ENCODE measurements at places on chromosomes 1 and 21.

DNA sequence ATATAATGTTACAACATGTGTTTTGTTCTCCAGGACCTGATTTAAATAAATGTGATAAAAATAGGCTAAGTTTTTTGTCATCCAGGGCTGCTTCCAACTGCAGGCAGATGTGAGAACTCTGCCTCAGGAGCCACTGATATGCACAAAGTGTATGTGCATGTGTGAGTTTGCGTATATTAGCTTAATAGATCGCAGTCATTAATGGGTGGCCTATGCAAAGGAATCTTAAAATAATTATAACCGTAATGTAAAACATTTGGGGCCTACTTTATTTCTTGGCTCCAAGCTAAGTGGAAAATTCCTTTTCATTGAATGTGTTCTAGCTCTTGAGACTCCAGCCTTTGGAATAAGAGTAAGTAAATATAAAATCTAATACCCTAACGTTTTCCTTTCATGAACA is 16.8 kb downstream of the DHX9 start:
- no peak for DNase-seq

DNA sequence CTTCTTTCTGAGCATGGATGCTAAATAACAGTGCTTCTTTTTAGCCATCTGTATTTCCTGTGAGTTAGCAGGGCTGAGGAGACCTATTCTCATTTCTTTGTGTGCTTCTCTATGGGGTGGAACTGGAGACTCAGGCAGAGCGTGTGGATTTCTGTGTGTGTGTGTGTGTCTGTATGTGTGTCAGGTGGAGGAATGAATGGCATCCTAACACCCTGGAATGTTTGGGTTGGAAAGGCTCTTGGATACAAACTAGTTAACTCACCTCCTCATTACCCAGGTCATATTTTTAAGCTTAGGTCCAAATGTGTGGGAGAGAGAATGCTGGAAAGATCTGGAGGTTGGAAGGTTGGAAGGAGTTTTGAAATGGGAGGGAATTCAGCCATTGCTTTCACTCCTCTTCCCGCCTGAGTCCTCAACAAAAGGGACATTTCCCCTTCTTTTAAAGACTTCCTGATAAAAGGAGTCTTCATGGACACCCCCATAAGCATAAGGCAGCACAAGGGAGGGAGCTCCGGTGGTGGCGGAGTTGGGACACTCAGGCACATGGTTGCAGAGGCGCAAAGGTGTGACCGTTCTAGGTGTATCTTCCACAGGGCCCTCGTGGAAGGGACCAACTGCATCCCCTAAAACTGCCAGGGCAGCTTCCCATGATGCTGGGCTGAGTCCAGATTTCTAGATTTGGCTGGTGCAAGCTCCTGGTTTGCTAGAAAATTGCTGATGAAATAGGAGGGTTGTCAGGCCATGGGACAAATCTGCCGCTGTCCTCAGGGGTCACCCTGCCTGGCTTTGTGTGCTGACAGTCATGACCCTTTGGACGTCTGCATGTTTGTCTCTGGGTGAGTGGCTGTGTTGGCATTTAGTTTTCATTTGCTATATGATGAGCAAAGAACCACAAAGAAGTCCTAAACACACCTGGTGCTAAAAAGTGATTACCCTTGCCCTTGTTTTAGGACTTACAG is 37.6 kb downstream of the MTARC1 start:
- DNase-seq = no peak

GRCh38 chr1:89939693-89940438 is 55.0 kb upstream of the ZNF326 start:
- DNase-seq = no peak

DNA sequence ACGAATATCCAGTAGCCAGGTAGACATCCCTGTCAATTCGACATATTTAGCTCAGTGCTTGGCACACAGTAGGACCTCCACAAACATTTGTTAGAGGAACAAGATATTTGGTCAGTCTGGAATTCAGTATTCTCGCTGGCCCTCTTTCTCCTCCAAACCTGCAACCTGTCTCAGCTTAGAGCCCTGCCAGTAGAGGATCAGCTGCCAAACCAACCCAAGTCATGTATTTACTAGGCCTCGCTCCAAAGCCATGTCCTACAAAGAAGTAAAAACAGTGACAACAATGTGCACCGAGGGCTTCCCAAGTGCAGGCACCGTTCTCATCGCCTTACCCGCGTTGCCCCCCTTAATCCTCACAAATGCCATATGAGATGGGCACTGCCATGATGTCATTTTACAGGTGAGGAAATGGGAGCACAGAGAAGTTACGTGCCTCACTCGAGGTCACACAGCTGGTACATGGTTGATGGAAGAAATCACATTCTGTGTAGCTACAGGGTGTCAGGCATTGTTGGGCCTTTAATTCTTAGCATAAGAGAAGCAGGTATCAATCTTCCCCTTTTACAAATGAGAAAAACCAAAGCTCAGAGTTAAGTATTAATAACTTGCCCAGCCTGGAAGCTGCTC is 26.0 kb upstream of the CDCA8 start:
- no peak for DNase-seq

GRCh38 chr1:154863315-154864174 is 6.5 kb downstream of the KCNN3 start:
- DNase-seq = no peak

DNA sequence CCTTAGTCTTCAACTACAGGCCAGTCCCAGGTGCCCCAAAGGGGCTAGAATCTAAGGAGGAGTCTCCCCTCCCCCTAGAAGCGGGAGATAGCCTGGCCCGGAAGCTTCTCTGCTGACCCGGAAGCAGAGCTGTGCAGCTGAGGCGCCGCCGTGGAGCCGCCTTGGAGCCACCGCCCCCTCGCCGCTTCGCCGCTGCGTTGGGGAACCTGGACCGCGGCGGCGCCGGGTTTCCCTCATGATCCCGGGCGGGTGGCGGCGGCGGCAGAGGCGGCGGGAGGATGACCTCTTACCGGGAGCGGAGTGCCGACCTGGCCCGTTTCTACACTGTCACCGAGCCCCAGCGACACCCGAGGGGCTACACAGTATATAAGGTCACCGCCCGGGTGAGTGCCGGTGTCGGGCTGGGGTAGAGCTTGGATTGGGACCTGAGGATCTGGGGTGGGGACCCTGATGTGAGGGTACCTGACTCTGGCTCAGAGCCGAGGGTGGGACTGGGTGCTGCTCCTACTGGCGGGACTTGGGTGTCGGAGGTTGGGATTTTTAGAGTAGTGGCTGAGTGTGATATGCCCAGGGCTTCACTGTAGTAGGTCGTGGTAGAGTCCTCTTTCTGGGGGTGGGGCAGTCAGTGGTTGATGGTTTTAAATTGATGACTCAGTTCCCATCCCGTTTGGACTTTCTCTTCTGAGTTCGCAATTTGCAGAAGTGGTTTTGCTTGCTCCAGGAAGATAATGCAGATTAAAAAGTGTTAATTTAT is at the start of gene RPS6KC1:
Gene RPS6KC1, plus strand, starts transcription at position 115 of the 754 bp plus-strand sequence. Its CDS starts 164 bp downstream, at position 279.
- peak; percentile 68 for DNase-seq

GRCh38 chr1:204725821-204726448 is 40.4 kb upstream of the LRRN2 start:
- DNase-seq = no peak

DNA sequence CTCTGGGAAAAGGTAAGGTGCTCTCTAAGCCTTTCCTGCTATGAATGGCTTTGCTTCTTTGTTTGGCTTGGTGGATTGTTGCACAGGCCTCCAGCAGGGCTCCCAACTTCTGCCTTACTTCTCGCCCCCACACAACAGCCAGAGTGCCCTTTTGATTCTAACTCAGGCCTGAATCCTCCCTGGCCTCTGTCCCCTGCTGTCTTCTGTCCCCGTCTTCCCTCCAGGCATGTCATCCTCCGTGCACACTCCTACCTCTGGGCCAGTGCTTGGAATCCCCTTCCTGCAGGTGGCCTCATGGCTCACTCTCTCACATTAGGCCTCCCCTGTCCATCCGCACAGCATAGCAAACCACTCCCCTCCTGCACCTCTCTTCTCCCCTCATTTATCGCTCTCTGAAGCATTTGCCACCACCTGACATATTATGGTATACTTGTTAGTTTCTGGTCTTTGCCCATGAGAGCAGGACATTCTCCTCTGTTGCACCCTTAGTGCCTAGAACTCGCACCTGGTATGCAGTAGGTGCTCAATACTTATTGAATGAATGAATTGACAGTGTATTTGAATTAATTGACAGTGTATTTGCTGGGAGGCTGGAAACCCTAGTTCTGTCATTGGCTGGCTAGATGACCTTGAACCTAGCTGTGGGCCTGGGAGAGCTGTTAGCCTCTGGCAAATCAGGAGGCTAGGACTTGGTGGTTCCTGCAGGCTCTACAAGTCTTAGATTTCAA is 2.9 kb downstream of the ZDHHC18 start:
- DNase-seq = no peak
